Renal cortical epithelial cell (primary cell): ENCODE measurements at places on chromosomes 5 and 9.

GRCh38 chr9:21810881-21811280 lies 8.4 kb downstream of the MTAP start:
- DNase-seq = no peak

GRCh38 chr9:135216791-135217441 lies 129.4 kb downstream of the OLFM1 start:
- DNase-seq = no peak

DNA sequence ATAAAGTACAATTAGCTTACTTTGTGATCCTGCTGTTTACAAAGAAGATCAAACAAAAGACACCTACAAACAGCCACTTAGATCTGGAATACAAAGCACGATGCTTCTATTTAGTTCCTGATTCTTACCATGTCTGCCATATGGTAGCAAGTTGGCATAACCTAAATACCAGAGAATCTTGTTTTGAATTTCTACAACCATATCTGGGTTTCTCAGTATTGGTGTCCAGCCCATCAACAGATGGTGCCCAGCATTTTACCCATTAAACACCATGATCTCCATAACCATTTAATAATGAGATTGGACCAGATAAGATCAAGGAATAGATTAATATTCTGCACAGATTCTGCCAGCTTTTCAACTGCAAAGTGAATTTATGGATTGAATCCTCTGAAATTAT lies 29.8 kb downstream of the SLC24A2 start:
- no peak for DNase-seq

DNA sequence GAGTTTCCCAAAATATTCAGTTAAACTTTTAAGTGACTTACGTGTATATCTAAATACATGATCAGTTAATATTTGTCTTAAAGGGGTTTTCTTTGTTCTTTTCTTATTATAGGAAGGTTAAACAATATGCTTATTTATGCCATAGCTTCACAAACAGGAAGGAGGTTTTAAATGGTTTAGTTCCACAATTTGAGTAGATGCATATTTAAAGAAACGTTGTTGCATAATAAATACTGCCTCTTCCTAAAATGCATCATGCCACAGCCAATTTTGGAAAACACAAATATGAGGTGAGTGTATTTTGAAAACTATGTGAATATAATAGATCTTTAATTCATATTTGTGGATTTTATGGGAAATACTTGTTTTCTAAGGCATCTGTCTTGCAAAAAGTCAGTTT lies 2.5 kb upstream of the ADRB2 start:
- DNase-seq = no peak

- DNase-seq = no peak
These were observed 14.8 kb downstream of the LVRN start for GRCh38 chr5:115977096-115977495.

DNA sequence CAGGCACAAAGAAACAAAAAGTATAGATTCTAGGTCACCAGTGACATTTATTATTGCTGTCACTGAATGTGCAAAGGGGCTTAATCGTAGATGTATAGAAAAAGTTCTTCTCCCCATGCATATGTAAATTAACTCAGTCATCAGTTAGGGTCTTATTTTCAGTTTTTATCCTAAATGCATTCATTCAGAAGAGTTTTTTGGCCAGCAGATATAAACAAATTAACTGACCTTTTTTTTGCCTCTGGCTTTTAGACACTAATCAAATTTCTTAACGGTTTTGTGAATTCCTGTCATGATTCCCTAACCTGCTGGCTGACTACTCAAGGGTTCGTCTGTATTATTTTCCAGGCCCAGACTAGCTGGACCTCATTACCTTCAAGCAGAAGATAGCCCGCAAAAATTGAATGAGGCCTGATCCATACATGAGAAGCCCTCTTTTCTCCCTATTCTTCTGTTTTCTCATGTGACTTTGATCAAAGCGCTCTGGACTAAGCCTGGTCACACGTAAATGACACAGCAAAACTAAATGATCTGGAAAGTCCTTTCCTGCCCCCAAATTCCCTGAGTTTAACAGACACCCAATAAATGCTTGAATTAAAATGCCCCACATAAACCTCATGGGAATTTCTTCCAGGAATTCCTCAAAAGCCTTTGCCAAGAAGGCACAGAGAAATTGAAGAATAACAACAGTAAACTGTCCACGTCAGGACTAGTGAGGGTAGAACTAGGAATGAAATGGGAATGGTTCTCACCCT lies 83.7 kb downstream of the MYO10 start:
- peak; percentile 47 for DNase-seq

- DNase-seq = no peak
These were observed 506.1 kb downstream of the BNC2 start for GRCh38 chr9:16364347-16364746.

GRCh38 chr9:125374443-125375309 lies 113.0 kb downstream of the GAPVD1 start:
- peak; percentile 33 for DNase-seq

DNA sequence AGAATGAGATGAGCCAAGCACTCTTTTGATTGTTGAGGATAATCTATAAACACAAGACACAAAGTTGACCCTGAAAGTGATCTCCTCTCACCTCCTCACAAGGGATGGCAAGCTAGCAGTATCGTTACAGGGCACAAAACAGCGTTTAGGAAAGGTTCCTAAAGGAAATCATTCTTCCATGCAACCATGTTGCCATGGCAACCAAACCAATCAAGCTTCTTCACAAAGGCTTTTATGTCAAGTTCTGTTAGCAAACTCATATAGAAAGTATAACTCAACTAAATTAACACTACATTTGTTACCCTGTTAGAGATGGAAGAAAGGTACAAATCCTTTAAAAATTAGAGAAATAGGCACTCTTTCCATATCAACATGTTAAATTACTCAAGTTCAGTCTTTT lies 1016.8 kb upstream of the DMAC1 start:
- DNase-seq = peak; percentile 78

- DNase-seq = no peak
These were observed 975 bp downstream of the OCLN start for GRCh38 chr5:69493396-69494133.

DNA sequence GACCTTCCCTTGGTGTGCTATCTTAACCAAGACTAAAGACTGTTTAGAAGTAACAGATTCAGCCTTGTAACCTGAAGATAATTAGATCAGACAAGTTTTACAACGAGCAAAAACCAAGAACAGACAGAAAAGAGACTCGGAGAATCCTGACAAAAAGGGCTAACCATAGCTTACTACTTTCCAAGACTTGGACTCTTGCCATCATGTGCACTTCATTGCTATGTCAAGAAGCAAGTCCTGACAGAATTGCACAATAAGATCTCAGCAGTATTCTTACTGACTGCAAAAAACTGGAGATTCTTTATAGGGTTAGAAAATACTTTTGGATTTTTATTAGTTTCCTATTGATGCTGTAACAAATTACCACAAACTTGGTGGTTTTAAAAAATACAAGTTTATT lies 1539.0 kb upstream of the NUDT12 start:
- DNase-seq = peak; percentile 0
